HEK293T (cell line): ENCODE measurements at places on chromosomes 2 and 18.

- DNase-seq: peak; percentile 42
Measured at GRCh38 chr2:219171231-219171651, 1.4 kb upstream of the SLC23A3 start.

- DNase-seq: no peak
Measured at GRCh38 chr18:27355308-27355707, 170.2 kb upstream of the CHST9 start.

- DNase-seq: no peak
Measured at GRCh38 chr2:205474741-205475415, 207.4 kb upstream of the NRP2 start.

- DNase-seq: no peak
Measured at GRCh38 chr2:63060472-63060991, 9.9 kb downstream of the OTX1 start.
